HTR-8/SVneo (cell line): ENCODE measurements at places on chromosomes 13 and 19.
A peak's percentile ranks its signal among the peaks of the same experiment; 100 is the strongest.

DNA sequence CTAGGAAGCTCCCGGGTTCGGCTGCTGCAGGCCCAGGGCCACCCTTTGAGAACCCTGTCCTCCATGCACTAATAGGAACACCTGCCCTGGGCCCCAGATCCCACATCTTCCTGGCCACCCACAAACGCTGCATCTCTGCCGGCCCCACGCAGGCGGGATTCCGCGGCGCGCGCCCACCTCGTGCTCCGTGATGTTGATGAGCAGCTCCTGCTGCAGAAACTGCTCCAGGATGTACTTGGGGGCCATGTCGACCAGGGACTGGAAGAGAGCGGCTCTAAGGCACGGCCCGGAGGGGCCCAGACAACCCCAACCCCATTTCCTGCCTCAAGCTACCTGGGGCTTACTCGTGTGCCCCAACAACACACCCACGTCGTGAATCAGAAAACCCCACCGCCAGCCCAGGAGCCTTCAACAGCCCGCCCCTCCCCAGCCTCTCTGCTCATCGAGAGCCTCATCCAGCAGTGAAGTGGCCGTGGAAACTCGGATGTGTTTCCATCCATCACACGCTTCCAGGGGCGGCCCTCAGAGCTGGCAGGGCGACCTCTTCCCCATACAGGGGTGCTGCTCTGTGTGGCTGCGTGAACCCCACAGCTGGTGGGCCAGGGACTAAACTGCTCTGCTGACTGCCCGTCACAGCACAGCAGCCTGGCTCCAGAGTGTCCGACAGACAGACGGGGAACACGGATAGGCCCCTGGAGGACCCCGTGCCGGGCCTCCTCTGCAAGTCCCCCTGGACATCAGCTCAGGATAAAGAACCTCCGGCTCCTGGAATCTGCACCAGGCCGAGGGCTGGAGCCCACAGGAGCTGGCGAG, 4.2 kb downstream of the POLR2E start:
- DNase-seq = no peak

DNA sequence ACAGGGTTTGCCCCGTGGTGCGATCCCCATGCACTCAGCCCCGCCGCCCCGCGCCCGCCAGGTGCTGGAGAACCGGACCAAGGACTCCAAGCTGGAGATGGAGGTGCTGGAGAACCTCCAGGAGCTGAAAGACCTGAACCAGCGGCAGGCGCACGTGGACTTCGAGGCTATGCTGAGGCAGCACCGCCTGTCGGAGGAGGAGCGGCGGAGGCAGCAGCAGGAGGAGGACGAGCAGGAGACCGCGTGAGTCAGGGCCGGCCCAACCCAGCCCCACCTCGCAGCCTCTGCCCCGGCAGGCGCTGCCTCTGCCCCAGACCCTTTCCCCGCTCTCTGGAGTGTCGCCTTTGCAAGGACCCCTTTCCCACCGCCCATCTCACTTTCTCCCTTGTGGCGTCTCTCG, 11.3 kb downstream of the YJU2 start:
- DNase-seq = no peak

DNA sequence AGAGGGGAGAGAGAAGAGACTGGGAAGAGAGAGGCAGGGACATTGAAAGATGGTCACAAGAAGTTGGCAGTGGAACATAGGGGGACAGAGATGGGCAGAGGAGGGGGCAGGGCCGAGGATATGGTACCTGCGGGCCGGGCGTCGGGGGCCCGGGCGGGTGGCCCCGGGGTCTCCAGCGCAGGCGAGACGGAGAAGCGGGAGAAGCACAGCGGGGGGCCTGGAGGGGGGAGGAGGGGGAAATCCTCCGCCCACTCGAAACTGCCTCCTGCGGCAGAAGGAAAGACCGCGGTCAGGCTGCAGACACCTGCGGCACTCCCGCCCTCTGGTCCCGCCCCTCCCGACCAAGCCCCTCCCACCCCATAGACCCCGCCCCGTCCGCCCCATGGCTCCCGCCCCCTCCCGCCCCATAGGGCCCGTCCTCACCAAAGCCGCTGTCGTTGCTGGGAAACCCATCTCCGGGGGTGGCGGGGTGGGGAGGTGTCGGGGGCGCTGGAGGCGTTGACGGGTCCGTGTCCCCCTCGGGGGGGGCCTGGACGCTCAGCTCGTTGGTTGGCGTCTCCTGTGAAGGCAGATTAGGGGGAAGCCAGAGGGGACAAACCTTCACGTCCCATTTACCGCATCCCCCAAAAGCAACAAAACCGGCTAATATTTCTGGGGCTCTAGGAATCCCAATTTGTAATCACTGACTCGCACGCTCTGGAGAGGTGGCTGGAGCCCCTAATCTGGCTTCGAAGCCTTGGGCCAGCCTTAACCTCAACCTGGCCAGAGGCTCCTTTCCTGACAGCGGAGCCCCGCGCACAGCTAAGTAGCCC, 20.4 kb downstream of the LMTK3 start:
- no peak for DNase-seq

DNA sequence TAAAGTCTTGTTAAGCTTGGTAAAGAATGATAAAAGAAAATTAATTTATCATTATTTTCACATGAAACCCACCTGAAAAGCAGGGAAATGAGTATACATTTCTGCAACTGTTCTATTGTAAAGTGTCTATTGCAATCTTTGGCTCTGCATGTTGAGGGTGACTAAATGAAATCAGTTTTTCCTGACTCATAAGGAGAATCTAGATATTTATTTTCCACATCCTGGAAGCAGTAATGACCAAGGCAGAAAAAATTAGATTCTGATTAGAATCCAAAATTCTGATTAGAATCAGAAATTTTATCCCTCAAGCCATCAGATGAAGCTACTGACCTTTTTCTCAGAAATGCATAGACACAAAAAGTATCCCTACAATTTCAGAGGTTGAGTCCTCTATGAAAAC, 178.4 kb downstream of the MYO16 start:
- DNase-seq = no peak

DNA sequence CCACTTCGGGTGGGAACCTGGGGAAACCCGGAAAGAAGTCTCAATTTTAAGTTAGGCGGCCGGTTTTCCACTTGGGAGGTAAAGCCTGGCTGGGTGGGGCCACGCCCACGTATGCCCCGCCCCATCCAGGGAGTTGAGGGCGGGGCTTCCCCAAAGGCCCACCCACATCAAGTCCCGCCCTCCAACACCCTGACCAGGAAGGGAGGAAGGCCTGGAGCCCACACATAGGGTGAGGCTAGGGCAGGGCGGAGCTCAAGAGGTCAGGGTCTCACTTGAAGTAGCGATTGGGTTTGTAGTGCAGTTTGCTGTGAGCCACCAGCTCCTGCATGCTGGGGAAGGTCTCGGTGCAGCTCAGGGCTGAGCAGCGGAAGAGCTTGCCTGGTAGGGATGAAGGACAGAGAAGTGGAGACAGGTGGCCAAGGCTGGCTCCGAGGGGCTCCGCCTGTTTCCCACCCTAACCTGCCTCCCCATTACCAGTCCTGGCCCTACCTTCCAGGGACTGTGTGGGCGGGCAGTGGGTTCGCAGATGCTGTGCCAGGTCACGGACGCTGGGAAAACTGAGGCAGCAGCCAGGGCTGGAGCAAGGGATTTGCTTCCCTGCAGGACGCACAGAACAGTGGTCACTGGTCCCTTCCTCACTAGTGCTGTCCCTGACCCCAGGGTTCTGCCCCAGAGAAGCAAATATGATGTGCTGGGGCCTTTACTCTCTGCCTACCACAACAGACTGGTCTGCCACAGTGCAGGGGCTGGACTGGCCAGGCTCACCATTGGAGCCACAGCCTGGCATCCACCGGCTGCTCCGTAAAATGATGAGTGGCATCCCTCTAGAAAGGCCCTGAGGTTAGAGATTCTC, 1.6 kb downstream of the ZNF414 start:
- DNase-seq = no peak

DNA sequence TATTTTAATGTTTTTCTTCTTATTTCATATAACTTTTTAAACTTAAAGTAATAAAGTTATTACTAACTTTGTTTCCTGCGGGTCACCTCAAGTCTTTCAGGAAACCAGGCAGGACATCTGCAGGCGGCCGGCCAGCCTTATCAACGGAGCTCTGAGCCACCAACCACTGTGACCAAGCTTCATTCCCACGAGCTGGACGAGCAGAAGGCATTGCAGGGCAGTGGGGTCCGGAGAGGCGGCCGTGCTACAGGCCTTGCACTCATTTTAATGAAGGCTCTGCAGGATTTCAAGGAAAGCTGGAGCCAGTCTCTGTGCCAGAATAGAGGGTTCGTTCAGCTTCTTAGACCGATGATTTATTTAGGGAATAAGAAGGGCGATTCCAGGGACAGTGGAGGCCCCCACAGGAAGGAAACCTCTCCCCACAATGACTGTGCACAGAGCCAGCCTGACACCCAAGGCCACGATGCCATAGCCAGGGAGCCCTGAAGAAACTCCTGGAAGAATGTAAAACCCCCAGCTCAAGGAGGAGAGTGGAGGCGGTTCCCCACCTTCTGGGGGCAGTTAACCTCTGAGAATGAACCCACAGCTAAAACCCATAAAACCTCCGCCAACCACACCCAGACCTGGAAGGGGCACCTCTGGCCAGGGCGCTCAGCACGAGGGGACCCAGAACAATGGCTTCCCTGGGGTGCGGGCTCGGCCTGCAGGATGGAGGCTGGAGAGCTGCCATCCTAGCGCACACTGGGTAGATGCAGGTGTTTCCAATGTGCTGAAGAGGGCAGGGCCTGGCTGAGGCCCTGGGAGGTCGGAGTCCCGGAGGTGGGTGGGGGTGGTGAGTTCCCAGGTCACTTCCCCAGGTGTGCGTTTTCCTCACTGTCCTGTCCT, 75.0 kb downstream of the RASA3 start:
- no peak for DNase-seq

DNA sequence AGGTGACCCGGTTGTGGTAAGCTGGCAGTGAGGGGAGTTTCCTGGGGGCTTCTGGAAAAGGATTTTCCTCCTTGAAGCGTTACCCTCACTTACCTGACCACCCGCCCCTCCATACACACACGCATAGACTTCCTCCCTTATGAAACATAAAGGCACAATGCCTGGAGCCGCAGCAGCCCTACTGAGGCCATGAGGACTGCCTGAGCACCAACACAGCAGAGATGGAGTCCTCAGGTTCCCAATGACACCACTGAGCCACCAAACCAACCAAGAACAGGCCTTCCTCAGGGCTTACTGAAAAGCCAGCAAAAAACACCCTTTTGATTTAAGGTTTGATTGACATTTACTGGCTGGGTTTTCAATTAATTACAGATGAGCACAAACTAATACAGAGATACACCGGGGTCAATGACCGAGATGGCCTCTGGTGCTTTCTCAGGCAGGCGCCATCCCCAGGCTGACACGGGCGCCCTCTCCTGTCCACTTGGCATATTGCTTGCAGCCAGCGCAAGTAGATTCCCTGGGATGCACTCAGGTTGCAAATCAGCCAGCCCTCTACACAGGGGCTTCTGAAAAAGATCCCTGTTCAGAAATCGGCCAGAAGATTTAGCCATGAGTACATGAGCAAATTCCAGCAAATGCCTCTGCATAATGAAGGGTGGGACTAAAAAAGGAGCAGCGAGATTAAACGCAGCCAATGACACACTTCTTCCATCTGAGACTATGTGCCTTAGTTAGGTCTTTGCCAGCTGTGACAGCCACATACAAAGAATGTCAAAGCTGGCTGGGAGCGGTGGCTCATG, 14.8 kb downstream of the OPA3 start:
- no peak for DNase-seq

DNA sequence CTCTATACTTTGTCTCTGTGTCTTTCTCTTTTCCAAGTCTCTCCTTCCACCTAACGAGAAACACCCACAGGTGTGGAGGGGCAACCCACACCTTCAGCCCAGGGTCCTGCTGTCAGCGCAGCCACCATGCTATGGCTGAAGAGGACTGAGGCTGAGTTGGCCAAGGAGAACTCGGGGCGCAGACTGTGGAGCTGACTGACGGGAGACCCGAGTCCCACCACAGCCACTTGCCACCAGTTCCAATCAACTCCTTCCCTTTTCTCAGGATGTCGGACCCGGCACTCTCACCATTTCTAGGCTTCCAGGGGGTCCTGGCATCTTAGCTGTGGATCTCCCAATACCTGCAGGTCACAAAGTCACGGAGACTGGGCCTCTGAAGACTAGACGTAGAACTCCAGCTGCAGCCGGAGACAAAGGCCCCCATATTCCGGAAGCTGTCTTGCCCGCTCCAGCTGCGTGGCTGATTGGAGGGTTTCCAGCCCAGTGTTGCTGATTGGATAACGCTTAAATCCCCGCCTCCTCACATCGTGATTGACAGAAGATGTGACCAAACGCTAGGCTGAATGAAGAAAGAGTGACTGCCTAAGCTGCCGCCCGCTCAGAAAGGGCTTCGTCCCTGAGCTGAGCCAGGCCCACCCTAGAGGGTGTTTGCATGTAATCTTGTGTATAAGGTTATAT, 63.6 kb downstream of the ZNF429 start:
- DNase-seq = no peak

- peak; percentile 34 for DNase-seq
Observed at GRCh38 chr19:12364391-12365235, 870 bp downstream of the ZNF442 start.

- DNase-seq = no peak
Observed at GRCh38 chr13:56317841-56318240, 822.9 kb upstream of the PRR20A start.

DNA sequence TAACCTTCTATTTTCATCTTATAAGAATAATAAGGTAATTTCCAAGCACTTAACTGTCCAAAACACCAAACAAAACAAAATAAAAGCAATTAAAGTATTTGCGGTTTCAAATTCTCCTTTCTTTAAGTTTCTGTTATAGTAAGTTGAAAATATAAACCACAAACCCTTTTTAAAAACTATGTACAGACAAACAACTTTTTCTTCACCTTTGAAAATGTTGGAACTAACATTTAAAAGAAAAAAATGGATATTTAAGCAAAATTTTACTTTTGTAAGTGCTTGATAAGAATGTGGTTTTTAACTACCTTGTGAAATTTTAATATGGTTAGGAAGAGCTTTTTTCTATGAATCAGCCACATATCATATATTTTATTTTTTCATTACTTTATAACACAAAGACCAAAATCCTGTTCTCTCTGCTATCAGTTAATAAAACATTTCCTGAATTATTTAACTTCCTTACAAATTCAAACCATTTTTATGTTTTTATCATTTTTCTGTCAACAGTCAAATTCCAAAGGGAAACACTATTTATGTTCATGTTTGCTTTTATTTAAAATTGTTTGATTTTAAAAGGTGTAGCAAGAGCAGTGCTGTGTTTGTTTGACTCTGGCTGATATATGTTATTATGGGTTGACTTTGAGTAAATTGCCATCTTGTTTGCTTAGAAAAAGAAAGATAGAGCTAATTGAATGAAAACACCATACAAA, 554.1 kb upstream of the KLHL1 start:
- no peak for DNase-seq

GRCh38 chr13:81722456-81722855, 1381.5 kb upstream of the SPRY2 start:
- no peak for DNase-seq

DNA sequence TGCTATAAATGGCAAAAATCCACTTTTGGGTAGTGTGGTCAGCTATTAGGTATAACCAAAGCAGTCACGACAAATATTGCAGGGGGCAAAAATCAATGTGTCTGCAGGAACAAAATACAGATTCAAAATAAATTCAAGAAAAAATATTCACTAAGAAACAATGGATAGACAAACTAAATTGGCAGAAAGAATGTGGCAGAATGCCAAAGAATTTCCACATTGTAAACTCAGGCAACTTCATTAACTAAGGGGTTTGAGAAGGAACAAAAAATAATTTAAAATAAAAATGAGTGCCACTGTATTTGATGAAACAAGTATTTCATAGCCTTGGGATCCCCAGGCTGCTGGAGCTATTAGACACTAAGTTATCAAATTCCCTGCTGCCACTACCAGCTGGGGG, 193.1 kb downstream of the VWA8 start:
- no peak for DNase-seq

GRCh38 chr13:53159431-53159830, 130.8 kb downstream of the OLFM4 start:
- DNase-seq = no peak

GRCh38 chr19:53772943-53773342, 51.2 kb downstream of the NLRP12 start:
- peak; percentile 41 for DNase-seq
